Activated T-helper 1 cell treated with anti-CD3 and anti-CD28 coated beads, Interleukin-12 subunit alpha, Interleukin-12 subunit beta, Interleukin-2, Interleukin-4 antibody, amounts not matched to agents 30 ng/mL and 10 ng/mL and 1 ng/mL, durations not matched to agents 14 hours and 24 hours and 36 hours (primary cell): ENCODE measurements at places on chromosomes 4 and X.

- DNase-seq, result no peak
Measured at GRCh38 chr4:145041378-145041777, 56.6 kb downstream of the ANAPC10 start.

GRCh38 chr4:2321279-2322196, 59.6 kb upstream of the MXD4 start:
- no peak for DNase-seq

GRCh38 chrX:97016106-97016505, 132.4 kb downstream of the RPA4 start:
- no peak for DNase-seq

DNA sequence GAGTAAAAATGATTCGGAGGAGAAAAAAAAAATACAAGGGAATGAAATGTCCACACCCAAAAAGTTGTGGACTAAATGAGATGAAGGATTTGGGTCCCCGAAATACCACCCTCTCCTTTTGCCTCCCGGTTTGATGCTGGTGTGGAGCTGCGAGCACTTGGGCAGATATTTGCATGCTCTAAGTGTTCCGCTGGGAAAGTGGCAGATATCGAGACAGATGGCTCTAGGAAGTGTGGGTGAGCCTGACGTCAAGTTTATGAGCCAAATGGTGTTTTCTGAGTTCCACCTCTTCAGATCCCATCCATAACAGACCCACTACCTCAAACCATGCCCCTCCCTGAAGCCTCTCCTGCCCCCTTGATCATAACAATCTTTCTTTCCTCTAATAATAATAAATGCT, 228.6 kb downstream of the QDPR start:
- DNase-seq, result no peak

- no peak for DNase-seq
Measured at GRCh38 chr4:74598611-74599325, 153.8 kb downstream of the AREG start.
